ENCODE measurements at places on chromosomes 7 and 10.

GRCh38 chr10:117993166-117993565 lies 53.6 kb downstream of the RAB11FIP2 start:
- DNase-seq, result no peak

- DNase-seq, result no peak
Measured at GRCh38 chr10:114751856-114752255, 69.7 kb upstream of the FHIP2A start.

DNA sequence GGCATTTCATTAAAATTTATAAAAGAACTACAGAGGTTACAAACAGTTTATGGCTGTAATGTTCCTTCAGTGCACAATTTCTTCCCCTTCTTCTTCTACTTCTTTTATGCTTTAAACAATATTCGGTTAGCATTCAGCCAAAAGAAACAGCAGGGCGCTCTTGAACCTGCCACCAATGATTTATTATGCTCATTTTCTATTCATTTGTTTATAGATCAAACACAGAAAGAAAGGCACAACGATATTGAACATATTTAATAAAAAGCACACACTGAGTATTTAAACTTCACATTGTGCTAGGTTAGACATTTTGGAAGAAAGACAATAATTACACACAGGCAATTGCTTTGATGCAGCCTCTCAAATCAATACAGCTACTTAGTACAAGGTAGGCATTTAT lies 1025.8 kb upstream of the LRRN3 start:
- DNase-seq, result no peak

- no peak for DNase-seq
Measured at GRCh38 chr10:3548702-3549101, 236.3 kb downstream of the KLF6 start.

DNA sequence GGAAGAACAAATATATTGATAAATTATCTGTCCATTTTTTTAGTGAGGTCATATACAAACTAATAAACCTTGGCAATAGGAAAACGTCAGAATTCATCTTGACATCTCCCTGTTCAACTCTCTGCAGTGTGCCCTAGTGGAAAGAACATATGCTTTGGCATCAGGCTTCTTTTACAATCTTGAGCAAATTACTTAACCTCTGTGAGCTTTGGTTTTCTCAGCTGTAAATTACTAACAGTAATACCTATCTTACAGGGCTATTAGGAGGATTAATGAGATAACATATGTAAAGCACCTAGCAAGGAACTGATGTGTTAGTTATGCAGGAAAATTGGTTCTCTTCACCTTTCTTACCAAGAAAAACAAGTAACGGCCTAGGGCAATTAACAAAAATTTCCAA lies 161.8 kb downstream of the PHTF2 start:
- no peak for DNase-seq

DNA sequence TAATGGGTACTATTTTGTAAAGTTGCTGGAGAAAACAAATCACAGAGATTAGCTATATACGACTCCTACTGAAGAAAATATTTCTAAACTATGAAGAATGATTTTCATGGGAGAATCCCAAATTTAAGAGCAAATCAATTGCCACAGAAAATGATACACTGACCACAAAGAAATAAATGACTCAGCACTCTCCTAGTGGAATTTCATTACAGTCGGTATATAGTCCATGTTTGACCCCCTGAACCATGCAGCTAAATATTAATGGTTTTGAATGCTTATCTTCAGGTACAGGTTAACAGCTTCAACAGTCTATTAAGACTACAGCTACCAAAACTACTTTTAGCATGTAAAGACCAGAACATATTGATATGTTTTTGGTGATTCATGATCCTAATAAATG lies 65.0 kb downstream of the IDE start:
- DNase-seq, result no peak

DNA sequence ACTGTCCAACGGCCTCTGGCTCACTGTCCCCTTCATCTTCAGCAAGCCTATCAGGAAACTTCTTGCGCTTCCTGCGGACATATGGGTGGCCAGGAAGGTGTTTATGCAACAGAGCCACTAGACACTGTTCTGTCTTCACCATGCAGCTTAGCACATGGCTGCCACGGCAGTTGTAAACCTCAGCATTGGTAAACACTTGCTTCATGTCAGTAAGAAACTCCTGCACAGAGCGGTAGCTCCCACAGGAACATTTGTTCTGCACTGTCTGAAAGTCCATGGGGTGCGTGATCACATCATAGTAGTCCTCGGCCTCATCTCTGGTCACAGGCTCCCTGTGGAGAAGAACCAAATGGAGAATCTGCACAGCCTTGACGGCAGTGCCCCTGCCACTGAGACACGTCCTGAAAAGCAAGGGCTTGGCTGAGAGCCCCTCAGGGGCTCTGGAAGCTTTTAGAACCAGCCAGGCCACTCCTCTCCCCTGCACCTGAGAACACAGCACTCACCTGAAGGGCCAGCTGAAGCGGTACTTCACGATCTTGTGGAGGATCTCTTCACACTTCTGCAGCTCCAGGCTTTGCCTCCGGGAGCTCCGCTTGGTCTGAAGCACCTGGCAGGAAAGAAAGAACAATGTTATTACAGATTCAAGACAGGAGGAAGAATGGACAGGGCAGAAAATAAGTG lies 8.8 kb downstream of the FZD9 start:
- DNase-seq, result no peak

DNA sequence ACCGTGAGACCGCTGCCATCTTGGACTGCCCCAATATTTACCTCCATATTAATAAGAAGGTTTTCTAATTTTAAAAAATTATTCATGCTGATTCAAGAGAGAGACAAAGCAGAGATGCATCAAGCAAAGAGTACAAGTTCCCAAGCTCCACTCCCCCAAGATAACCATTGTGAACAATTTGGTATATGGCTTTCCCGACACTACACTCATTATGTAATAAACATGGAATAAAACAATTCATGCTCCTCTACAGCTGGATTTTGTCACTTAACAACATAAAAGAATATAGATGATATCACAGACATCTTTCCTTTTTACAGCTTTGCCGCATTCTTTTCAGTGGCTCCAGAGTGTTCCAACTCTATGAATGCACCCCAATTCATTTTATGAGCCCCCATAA lies 307.6 kb downstream of the FGFR2 start:
- DNase-seq, result no peak

DNA sequence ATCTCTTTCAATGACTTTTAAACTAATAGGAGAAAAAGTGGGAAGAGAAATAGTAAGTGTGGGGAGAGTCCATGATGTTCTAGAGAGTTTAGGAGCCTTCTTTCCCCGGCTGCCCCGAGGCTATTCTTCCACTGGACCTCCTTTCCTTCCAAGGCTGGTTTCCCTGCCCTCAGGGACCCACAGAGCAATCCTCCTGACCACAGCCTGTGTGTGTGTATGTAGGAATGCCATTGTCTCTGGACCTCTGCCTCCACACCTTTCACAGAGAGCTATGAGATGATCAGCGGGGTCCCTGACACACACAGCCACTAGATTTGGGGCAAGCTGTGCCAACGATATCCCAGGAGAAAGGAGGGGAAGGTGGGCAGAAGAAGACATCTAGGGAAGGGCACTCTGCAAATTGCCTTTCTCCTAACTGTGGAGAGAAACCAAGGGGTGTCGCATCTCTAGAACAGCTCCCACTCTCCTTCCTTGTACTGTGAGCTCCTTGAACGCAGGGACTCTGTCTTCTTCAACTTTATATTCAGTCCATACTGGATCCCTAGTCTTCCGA lies 13.3 kb upstream of the CHCHD3 start:
- DNase-seq, result no peak

All from stimulated activated CD4-positive, alpha-beta T cell treated with anti-CD3 and anti-CD28 coated beads, Interleukin-4, amount 100 ng/mL, for 1 hour (primary cell).